Activated CD8-positive, alpha-beta T cell treated with anti-CD3 and anti-CD28 coated beads, Interleukin-2, amount 10 ng/mL, durations not matched to agents 7 days and 5 days (primary cell): ENCODE measurements at places on chromosomes 2 and 18. TPM values are rescaled to one million over a fixed set of nuclear protein-coding genes. Genes with fewer than 3 reads are reported as not detected.

DNA sequence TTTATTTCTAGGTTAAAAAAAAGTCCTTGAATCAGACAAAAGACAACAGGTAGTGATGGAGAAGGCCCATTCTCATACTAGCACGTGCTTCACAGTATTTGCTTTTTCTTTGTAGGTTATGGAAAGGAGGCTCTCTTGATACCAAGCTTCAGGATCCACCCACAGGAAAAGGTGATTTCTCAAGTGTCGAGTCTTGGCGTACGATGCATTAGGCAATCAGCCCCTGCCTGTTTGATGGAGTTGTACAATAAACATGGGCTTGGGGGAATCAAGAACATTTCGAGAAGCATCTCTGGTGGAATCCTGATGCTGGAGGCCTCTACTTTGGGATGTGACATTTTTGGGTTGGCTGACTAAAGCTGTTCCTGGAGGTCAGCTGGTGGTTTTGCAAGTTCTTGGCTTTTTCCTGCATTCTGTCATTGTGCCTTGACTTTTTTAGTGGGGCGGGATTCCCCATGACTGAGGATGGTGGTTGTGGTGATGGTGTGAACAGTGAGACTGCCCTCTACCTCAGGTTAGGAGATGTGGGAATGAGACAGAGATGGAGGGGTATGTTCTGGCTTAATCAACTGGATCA lies 231.5 kb upstream of the SPRED2 start:
- DNase-seq: no peak

GRCh38 chr2:227472265-227473121 lies 537 bp downstream of the AGFG1 start:
- peak; percentile 68 for DNase-seq

Gene GALNT14
- total RNA-seq: not detected

Gene RTP5
- total RNA-seq: not detected

Gene PDCD1
- total RNA-seq: 2.4 TPM

Gene CFC1
- not detected for total RNA-seq
